Stimulated activated CD8-positive, alpha-beta memory T cell treated with anti-CD3 and anti-CD28 coated beads, Interleukin-2, amount 100 ng/mL, for 1 hour (primary cell): ENCODE measurements at places on chromosomes 11 and 22.

GRCh38 chr11:112226831-112227401, 688 bp downstream of the PTS start:
- no peak for DNase-seq

DNA sequence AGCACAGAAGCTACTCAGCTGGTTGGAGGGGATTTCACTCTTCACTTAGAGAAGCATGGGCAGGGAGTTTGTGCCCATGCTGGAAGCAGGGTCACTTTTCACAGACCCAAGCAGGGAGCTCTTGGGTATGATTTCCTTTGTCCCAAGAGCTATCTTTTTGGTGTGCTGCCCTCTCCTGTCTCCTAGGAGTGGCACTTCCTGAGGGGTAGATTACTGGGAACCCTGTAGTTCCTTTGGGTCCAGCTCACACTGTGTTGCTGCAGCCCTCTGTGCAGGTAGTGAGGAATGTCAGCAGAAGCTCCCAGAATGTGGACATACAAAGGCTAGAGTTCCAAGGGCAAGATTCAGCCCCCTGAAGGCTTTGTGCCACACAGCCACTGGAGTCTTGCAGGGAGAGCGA, 537.1 kb upstream of the ANO3 start:
- DNase-seq = no peak

DNA sequence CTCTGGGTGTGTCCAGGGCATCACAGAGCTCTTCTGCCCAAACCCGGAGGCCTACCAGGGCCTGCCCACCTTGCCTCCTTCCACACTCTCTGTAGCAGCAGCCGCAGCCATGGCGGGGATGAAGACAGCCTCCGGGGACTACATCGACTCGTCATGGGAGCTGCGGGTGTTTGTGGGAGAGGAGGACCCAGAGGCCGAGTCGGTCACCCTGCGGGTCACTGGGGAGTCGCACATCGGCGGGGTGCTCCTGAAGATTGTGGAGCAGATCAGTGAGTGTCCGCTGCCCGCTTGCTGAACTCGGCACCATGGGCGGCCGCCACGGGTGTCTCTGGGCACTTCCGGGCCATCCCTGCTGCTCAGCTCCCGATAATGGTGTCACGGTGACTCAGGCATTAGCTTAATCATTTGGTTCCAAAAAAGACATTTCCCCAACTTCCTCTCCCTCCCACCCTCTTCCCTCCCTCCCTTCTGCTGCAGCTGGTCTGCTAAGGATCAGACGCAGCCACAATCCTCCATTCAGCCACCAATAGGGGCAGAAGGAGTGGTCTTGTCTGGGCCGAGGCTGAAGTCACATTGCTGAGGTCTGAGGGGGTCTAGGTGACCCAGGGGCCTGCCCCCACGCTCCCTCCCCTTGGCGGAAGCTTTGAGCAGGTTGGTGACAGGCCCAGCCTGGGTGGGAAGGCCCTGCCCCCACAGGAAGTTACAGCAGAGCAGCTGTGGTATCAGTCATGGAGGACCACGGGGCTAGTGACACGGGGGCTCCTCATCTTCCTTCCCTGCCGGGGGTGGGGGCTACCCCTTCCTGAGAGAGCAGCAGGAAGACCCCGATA, 950 bp downstream of the FERMT3 start:
- DNase-seq = peak; percentile 58

- no peak for DNase-seq
Observed at GRCh38 chr22:42365111-42365865, 66.9 kb downstream of the NFAM1 start.

DNA sequence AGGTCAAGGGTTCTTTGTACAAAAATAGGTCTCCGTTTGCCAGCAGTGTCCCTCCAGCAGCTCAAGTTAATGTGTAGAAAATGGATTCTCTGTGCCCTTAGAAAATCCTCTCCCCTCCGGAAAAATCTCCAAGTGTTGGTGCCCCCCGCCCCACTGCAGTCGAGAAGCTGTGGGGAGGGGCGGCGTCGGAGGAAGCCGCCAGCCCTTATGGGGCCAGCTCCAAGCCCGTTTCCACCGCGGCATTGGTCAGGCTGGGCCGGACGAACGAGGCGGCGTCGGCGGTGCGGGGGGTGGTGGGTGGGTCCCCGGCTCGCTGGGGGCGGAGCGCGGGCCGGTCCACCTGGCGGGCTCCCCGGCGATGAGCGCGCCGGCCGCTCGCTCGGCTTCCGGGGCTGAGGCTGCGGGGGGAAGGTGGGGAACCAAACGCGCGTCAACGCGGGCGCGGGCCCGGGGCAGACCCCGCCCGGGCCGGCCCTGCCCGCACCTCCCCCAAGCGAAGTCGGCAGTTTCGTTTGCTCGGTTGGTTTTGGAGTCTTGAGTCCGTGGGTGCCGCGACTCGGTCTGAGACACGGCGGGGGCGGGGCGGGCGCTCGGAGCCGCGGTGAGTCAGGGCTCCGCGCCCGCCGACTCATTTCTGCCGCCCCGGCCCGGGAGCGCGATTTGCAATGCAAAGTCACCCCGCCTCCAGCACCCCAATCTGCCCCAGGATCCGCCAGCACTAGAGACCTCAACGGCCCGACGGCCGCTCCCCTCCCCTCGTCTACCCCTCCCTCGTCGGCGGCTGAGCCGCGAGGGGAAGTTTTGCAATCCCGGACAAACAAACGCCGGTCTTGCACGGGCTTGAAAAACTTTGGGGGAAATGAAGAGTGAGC, 1.4 kb downstream of the ASCL2 start:
- DNase-seq = peak; percentile 48

DNA sequence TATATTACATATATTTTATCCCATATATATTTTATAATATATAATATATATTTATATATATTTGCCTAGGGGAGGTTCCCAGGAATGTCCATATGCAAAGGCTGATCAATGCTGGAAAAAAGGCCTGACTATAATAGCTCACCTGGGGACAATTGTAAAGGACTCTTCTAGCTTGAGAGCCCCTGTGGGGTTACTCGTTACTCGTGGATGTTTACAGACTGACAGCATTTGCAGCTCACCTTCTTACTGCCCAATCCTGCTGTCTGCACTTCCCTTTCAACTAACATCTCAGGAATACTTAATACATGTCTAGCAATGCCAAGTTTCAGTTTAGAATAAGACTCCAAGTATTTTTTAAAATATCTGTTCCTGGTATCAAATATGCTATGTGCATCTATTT, 1365.4 kb upstream of the RAG2 start:
- DNase-seq = no peak

GRCh38 chr11:129815596-129816461, at the start of gene TMEM45B:
Gene TMEM45B (plus strand): TSS chr11:129815848. CDS start chr11:129852483, 36,635 bp downstream.
- DNase-seq = no peak

GRCh38 chr22:43723816-43724215, 88.3 kb downstream of the EFCAB6 start:
- no peak for DNase-seq

- DNase-seq = no peak
Observed at GRCh38 chr22:20240447-20240764, 27.7 kb downstream of the RTN4R start.

DNA sequence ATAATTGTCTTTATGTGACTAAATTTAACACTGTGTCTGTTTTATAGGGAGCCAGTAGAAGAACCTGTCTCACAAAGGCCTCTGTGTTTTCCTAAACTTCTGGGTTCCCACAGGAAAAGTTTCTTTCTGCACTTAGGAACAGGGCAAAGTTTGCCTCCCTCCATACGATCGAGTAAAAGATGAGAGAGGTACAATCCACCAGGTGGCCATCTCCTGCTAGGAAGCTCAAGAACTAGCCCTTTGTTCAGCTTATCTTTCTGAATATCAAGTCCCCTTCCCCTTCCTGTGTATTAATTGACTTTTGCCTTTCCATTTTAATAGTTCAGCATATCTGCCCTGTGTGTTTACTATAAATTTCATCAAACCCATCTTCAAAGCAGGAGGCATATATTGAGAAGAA, 18.0 kb downstream of the CSNK2A3 start:
- DNase-seq = no peak

GRCh38 chr22:45067731-45068130, 57.9 kb upstream of the PHF21B start:
- DNase-seq = no peak

GRCh38 chr11:70428701-70429427, 30.5 kb downstream of the CTTN start:
- DNase-seq = no peak

DNA sequence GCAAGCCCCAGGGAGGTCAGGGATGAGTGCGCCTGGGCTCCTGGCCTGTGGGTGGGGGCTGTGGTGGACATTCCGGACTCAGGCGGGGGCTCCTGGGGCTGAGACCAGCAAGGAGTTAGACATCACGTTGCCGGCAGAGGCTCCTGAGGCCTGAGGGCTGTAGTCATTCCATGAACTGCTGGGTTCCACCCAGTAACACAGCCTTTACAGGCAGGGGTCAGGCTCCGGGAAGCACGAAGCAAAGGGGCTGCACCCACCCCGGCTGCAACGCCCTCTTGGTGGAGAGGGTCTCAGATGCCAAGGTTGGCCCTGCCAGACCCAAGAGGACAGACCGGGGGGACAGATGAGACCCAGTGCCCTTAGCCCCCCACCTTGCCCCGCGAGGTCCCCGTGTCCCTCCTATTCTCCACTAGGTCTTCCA, 9.0 kb downstream of the TNNT3 start:
- no peak for DNase-seq

GRCh38 chr11:73537969-73538368, 59.9 kb downstream of the FAM168A start:
- DNase-seq = no peak

GRCh38 chr11:34744511-34744910, 123.6 kb downstream of the EHF start:
- no peak for DNase-seq

- no peak for DNase-seq
Observed at GRCh38 chr22:26905640-26906039, 248.3 kb downstream of the MIAT start.

GRCh38 chr11:64874308-64875240, 3.8 kb downstream of the EHD1 start:
- DNase-seq = no peak

DNA sequence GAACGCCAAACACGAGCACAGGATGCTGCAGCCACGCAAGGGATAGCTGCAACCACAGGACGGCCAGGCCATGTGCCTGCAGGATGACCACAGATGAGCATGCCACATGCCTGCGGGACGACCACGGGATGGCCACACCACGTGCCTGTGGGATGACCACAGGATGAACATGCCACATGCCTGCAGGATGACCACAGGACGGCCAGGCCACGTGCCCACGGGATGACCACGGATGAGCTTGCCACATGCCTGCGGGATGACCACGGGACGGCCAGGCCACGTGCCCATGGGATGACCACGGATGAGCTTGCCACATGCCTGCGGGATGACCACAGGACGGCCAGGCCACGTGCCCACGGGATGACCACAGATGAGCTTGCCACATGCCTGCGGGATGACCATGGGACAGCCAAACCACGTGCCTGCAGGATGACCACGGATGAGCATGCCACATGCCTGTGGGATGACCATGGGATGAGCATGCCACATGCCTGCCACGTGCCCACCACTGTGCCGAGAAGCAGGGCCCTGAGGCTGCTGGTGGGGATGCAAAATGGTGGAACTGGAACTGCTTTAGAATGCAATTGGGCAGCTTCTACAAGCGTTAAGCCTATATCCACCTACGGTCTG, 12.8 kb upstream of the MOB2 start:
- DNase-seq = no peak

DNA sequence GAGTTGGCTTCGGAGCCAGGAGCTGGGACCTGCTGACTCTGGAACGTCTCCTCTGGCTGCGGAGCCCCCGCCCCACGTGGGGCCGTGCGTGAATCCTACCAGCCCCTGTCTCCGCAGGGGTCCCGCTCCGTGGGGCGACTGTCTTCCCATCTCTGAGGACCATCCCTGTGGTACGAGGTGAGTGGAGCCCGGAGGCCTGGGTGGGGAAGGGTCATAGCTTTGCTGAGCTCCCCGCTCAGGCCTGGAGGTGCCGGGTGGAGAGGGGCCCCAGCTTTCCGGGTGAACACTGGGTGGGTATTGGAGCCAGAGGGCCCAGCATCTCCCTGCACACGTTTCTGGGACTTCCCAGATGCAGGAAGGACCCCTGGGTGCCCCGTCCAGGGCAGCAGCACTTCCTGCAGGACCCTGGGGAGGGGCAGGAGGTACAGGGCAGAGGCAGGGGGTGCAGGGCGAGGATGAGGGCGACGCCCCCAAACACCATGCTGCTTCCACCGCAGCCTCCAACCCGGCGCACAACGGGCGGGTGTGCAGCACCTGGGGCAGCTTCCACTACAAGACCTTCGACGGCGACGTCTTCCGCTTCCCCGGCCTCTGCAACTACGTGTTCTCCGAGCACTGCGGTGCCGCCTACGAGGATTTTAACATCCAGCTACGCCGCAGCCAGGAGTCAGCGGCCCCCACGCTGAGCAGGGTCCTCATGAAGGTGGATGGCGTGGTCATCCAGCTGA, 3.8 kb downstream of the MUC5AC start:
- DNase-seq = no peak
